ENCODE measurements at places on chromosomes 5 and 9.
A peak's percentile ranks its signal among the peaks of the same experiment; 100 is the strongest.

DNA sequence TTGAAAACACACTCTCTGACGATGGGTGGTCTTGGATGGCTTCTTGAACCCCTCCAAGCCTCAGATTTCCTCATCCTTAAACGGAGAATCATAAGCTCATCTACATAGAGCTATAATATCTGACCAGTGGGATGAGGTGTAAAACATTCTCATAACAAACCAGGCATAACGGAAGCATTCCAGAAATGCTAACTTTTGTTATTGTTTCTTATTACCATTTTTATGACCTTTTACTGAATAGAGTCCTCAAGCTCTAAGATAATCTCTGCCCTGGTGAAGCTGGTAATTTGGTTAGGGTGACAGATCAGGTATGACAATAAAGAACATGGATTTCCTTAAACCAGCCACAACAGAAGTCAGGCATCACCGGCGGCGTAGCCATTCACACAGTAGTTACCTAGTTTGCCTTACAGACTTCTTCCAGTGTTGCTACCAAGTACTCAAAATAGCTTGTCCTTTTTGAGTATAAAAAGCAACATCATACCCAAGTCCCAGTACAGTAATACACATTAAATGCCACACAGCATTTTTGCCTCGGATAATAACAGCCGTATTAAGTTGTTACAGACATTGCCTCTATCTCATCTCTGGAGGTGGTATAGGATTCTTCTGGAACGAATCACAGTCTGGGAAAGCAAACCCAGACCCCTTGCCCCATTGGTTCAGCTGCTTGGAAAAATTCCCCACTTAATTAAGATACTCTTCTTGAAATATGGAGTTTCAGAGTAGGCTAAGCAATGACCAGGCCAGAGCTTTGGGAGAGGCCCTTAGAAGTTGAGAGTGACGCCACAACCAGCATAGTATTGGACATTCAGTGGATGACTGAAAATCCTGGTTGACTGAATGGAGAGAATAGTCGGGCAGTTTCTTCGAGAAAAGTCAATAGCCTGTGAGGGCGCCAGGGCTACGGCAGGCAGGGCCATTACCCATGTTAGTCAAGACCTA is 252.5 kb downstream of the SLIT3 start:
- DNase-seq: no peak

DNA sequence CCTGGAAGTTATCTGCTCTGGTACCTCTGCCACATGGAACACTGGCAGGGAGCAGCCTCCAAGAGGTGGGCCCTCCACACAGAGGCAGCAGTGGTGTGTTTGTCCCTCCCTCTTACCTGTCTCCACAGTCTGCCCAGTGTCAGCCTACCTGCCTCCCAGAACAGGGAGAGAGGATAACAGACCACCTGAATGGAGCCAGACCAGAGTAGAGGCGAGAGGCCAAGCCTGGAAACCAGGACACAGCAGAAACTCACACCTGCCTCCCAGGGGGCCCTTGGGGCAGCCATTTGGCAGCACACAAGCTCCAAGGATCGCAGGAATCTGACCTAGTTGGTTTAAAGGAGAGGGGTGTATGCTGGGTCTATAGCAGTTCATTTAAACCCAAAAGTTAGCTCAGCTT is 100.2 kb upstream of the ZNF366 start:
- DNase-seq: no peak

DNA sequence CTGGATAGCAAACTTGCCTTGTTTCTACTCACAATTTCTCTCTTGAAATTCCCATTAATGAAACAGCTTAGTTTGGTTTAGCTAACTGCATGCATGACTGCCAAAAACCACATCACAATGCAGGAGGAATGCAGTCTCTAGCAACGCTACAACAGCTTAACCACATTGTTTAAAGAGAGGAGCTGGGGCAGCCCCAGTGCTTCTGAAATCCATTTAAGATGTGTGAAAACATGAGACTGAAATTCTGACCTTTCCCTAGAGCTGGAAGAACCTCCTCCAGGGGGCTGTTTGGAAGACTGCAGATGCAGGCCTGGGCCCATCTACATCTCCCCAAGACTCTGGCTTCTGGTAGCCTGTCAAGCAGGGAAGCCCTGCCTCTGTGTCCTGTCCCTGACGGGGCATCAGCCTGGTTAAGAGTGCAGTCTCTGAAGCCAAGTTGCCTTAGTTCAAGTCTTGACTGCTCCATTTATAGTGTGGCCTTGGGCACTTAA is 157.1 kb downstream of the ZNF462 start:
- DNase-seq: no peak

DNA sequence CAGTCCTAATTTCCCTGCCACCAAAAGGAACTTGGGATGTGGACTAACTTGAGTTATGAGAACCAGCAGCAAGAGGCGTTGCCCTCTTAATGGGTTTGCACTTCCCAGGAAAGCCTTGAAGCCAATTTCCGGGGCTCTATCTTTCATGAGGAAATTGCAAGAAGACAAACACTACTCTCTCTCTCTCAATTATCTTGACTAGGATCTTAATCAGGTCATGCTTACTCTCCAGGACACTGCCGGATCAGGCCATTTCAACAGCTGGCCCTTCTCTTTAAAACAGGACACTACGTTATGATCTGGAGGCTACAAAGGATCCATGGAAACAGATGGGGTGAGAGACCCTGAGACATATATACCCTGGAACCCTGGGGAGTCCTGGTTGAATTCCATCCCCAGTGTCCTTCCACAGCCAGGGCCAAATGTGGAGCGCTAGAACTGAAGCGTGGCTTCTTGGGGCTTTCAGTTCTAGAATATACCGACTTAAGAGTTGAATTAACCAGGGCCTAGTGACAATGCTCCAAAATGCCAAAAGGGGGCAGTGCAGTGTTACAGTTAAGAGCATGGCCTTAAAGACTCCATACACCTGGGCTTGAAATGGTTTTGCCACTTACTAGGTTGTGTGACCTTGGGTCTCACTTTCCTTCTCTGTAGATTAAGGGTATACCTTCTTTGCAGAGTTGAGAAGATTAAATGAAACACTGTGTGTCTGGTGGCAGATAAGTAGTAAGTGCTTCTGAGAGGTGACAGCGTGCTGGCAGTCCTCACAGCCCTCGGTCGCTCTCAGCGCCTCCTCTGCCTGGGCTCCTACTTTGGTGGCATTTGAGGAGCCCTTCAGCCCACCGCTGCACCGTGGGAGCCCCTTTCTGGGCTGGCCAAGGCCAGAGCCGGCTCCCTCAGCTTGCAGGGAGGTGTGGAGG is 21.1 kb downstream of the FAM219A start:
- peak; percentile 24 for DNase-seq

DNA sequence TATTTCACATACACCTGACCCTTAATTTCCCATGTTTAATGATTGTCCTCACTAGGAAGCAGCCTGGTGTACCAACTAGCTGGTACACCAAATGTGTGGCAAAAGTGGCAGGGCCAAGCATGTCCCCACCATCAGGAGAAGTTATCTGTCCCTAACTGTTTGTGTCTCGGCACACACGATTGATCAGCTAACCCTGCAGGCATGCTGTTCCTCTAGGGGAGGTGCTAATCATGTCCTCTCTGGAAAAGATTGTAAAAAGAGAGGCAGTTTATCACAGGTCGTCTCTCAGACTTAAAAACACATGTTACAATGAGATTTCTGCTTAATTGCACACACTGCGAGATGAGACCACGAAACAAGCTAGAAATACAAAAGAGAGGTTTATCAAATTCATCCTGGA is 342.7 kb downstream of the DIRAS2 start:
- DNase-seq: no peak

- no peak for DNase-seq
Measured at GRCh38 chr9:14433351-14434157, 119.6 kb upstream of the NFIB start.

- no peak for DNase-seq
Measured at GRCh38 chr5:38465061-38465460, 91.4 kb downstream of the LIFR start.

- no peak for DNase-seq
Measured at GRCh38 chr9:33293782-33294181, 3.5 kb downstream of the NFX1 start.

DNA sequence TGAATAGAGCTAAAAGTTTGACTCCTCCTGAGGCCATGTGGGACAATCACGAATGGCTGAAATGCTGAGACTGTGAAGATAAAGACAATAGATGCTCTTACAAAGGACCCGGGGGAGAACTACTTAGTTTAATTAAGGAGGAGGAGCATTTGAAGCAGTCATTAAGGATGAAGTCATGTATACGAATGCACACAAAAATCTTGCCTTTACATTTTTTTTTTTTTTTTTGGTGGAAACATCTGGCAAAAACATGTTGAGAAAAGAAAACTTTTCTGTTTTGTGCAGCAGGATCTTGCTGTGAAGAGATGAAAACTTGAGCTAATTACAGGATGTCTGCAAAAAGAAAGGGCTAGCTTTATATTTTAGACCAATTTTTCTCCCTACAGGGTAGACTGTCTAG is 42.3 kb upstream of the NR3C1 start:
- no peak for DNase-seq

GRCh38 chr9:88106492-88106891 is 31.8 kb downstream of the SPATA31C2 start:
- DNase-seq: no peak

DNA sequence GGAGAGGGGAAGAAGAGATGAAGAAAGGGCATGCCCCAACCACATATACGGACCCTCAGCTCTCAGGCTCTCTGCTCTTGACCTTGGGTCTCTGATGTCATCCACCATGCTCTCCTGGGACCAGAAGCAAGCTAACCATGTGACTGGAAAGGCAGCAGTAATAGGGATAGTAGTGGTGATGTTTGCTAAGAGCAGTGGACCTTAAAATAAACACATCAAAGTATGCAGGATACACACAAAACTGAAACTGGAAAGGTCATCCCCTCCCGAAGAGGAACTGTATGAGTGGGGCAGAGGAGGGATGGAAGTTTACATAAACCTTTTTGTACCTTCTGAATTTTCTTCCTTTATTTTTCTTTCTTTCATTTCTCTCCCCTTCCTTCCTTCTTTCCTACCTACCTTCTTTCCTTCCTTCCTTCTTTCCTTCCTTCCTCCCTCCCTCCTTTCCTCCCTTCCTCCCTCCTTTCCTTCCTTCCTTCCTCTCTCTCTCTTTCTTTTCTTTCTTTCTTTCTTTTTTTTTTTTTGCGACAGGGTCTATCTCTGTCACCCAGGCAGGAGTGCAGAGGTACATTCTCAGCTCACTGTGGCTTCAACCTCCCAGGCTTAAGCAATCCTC is 8.1 kb upstream of the PTPN3 start:
- no peak for DNase-seq

GRCh38 chr5:95641741-95642220 is 4.8 kb upstream of the RFESD start:
- no peak for DNase-seq

- DNase-seq: no peak
Measured at GRCh38 chr9:114031037-114031630, 47.0 kb downstream of the AMBP start.

- DNase-seq: no peak
Measured at GRCh38 chr5:156025656-156026055, 301.3 kb upstream of the SGCD start.

GRCh38 chr5:69261034-69261433 is 26.3 kb downstream of the CDK7 start:
- DNase-seq: no peak

- DNase-seq: peak; percentile 66
Measured at GRCh38 chr5:36240779-36241630, 720 bp downstream of the NADK2 start.

DNA sequence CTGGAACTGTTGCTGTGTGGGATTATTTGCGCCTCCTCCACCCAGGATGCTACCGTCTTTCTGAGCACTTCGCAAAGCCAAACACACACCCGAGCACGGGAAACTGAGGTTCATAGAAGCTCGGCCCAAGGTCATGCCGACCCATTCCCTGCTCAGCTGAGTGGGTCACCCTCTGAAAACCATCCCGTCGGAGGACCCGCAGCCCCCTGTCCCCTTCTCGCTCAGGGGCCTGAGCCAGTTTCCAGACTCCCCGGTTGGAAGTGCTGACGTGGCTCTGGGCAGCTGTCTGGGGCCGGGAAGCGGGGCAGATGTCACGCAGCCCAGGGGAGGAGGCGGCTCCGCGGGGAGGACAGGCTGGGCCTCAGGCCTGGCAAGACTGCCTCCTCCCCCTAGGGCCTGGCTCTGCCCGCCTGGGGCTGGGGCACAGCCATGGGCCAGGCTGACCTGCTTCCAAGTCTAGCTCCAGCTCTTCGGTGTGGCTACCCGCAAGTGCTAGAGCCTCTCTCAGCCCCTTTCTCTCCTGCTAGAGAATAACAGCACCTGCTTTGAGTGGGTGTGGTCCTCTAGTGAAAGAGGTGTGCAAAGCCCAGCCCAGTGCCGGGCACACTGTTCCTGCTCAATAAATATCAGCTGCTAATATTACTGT is 9.9 kb upstream of the CXXC5 start:
- peak; percentile 87 for DNase-seq

DNA sequence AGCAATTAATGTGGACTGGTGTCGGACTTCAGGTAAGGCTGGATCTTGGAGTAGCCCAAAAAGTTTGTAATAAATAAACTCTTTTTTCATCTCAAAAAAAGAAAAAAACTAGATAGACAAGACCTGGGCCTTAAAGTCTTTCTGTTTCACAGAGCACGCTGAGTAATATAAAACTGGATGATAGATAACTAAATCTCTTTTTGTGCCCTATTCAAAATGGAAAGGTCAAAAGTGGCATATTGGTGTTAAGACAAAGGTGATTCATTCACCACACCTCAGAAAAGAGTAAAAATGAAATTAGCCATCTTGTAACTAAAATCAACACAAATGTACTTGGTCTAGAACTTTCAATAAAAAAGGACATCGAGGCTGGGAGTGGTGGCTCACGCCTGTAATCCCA is 30.3 kb upstream of the RFK start:
- no peak for DNase-seq

DNA sequence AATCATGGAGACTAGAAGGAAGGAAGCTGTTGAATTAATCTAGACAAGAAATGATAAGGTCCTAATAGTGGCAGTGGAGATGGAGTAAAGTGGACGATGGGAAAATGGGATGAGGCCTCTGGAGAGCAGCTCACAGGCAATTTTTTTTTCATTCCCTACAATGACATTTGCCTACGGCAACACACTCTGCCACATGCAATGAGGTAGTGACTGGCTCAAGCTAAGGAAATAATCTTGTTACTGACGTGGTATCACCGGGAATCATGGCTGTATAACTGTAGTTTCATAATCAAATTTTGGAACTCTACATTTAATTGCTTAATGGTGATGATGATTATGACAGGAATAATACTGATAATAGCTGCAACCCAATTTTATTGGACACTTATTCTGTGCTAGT is 12.1 kb upstream of the MOB3B start:
- no peak for DNase-seq

DNA sequence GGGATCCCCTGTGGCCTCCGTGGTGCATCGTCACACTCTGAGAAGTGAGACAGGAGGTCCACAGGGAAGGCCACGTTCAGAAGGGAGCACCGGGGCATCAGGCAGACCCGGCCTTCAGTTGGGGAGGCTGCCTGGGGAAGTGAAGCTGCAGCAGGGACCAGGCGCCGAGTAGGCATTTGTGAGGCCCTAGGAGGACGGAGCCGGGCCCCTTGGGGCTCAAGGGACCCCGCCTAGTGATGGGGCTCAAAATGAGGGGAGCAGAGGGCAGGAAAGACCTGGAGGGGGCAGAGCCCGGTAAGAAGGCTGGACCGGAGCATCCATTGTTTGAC is 85.4 kb upstream of the FAM120A start:
- no peak for DNase-seq

GRCh38 chr5:54484219-54484894 is 28.9 kb downstream of the HSPB3 start:
- no peak for DNase-seq

- no peak for DNase-seq
Measured at GRCh38 chr9:117825609-117826347, 121.6 kb downstream of the TLR4 start.

All from left ventricle myocardium inferior (tissue), 1 donor.